ENCODE measurements at places on chromosomes 3 and 15.

GRCh38 chr3:152174876-152175527 is 93.7 kb upstream of the MBNL1 start:
- no peak for DNase-seq

DNA sequence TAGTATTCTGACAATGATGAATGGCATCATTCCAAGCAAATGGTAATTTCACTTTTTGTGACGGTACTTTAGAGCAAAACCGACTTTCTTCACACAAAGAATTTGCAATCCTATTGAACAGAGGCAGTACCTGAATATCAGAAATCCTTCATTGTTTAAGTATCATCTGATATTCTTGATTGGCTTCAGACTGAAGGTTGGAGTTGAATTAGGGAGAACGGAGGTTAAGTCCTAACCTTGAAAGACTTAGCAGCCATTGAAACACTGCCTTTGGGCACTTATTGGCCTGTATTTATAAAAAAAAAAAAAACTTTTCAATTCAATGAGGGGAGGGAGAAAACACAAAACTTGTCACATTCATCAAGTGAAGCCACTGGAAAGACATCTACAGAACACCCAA is 89.0 kb downstream of the MECOM start:
- no peak for DNase-seq

DNA sequence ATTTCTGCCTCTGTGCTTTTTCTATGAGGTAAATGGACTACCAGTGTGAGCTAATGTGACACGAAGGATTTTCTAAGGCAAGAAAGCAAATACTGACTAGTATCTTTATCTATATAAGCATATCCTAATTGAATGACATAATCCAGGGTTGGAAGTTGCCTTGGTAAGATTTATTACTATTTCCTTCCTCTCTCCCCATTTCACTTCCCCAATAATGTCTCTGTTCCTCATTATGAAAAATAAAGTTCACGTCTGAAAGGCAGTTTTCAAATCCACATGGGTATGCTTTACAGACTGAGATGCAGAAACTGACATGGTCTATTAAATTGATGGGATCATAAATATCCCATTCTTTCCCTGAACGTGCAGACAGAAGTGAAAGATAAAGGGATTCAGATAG is 86.0 kb downstream of the DTWD1 start:
- no peak for DNase-seq

GRCh38 chr3:189236352-189236751 is 64.6 kb downstream of the TPRG1 start:
- DNase-seq: no peak

DNA sequence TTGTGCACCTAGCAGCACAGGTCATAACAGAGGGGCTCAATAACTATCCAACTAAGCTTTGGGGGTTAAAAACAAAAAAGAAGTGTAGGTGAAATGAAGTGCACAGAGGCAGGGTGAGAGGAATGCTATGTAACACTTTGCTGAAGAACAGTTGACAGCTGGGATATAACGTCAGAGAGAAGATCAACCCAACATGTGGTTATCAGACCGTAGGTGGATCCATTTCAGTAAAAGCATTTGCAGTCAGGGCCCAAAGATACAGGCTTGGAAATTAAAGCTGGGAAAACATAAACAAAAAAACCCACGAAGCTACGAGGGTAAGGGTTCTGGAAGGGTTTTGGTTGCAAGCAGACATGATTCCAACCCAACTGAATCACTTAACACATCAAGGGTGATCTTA is 377.5 kb upstream of the NR2F2 start:
- no peak for DNase-seq

GRCh38 chr3:173410849-173411248 is 13.3 kb downstream of the NLGN1 start:
- DNase-seq: no peak

- no peak for DNase-seq
Observed at GRCh38 chr3:147656023-147656422, 246.9 kb downstream of the ZIC1 start.

DNA sequence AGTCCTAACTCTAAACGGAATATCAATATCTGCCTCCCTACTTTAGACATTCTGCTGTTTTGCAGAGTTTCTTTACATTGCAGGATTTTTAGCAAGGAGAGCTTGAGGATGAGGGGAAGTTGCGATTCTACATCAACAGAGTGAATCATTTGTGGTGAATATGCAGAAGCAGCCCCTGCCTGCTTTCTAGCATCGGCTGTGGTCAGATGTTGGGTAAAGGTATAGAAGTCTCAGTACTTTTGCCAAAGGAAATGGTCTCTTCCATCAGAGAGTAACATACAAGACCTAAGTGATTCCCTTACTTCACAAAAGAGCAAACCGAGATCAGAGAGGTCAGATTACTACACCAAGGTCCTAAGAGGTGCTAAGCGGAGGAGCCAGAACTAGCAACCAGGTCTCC is 15.2 kb downstream of the ST3GAL6 start:
- no peak for DNase-seq

DNA sequence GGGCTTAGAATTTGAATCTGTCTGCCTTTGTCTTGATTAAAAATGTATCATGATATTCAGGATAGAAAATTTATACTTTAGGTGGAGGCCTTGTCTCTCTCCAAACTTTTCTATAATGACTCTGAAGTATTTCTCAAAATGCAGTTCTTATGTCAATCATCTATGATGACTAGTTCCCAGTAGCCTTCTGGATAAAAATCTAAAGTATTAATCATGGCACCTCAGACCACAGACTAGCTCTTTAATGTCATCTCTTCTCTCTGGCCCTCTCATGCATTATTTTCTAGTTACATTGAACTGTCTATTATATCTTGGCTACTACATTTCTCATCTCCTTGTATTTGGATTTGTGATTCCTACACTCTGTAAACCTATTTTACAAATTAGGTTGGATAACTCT is 96.9 kb downstream of the ZPLD1 start:
- DNase-seq: no peak

- DNase-seq: no peak
Observed at GRCh38 chr15:86333819-86334218, 254.1 kb downstream of the AGBL1 start.

DNA sequence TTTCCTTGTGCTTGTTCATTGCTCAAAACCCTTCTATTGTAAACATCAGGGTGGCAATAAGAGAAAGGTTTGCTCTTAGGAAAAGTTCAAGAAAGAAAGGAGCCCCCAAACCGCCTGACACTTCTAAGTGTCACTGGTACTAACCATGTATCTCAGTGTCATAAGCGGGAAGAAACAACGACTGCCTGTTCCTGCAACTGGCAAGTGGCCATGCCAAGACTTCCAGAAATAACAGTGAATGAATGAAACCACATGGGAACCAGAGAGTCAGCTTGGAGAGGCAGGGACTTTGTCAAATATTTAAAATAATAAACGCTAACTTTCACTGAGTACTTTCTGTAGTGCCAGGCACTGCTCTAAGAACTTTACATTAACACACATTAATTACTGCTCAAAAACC is 1.1 kb downstream of the PLSCR2 start:
- no peak for DNase-seq

GRCh38 chr15:72998226-72998625 is 54.0 kb upstream of the NEO1 start:
- DNase-seq: no peak

DNA sequence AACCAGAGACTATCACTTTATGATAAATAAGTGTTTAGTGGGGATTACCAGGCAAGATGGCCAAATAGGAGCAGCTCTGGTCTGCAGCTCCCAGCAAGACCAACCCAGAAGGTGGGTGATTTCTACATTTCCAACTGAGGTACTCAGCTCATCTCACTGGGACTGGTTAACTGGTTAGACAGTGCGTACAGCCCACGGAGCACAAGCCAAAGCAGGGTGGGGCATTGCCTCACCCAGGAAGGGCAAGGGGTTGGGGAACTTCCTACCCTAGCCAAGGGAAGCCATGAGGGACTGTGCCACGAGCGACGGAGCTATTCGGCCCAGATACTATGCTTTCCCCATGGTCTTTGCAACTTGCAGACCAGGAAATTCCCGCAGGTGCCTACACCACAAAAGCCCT is 171.0 kb downstream of the CTNNB1 start:
- DNase-seq: no peak

GRCh38 chr15:48355377-48355776 is 24.1 kb downstream of the DUT start:
- DNase-seq: peak; percentile 72
